ENCODE measurements at places on chromosomes 7 and 10. TPM values are rescaled to one million over a fixed set of nuclear protein-coding genes. Genes with fewer than 3 reads are reported as not detected.

PDGFA gene
- total RNA-seq, result 36.4 TPM

DNA sequence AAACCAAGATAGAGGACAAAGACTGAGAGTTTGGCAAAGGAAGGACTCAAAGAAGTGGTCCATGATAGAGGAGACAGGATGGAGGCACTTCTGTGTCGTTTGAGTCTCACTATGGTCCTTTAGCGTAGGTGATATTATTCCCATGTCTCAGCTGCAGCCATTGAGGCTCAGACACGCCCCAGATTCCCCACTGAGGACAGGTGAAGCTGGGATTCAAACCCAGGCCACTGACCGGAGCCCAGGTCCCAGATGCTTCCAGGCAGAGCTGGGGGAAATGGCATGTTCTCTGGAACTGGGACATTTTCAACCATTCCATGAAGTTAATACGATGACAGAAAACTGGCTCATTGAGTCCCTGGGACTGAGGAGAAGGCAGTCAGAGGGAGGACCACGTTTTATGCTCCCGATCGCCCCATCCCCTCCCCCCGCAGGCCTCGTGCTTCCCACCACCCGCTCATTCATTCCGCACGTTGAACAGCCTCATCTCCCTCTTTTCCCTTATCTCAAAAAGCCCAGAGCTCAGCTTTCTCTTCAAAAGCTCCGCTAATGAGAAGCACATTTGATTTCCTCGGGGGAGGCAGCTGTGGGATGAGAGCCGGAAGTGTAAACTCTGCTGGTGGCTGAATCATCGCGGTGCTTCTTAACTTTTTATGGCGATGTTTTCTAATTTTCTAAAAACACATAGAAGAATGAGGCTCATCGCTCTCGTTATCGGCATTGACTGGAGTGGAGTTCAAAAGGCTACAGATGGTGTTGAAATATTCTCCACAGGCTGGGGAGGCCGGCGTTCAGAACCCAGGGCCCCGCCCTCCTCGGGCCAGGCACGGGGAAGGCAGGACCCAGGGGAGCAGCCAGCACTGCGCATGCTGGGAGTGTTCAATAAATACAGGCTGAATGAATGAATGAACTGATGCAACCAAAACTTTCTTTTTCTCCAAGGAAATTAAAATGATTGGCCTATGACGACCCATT, 64.0 kb downstream of the OAT start:
- peak; percentile 53 for DNase-seq

- DNase-seq, result no peak
Measured at GRCh38 chr7:151658778-151659177, 139.1 kb upstream of the RHEB start.

GRCh38 chr10:118720685-118721538, 33.9 kb downstream of the CACUL1 start:
- peak; percentile 98 for DNase-seq

GRCh38 chr7:73967832-73968290, 60.1 kb upstream of the ELN start:
- DNase-seq, result no peak

GRCh38 chr10:102964713-102965112, 46.6 kb downstream of the CNNM2 start:
- no peak for DNase-seq

DNA sequence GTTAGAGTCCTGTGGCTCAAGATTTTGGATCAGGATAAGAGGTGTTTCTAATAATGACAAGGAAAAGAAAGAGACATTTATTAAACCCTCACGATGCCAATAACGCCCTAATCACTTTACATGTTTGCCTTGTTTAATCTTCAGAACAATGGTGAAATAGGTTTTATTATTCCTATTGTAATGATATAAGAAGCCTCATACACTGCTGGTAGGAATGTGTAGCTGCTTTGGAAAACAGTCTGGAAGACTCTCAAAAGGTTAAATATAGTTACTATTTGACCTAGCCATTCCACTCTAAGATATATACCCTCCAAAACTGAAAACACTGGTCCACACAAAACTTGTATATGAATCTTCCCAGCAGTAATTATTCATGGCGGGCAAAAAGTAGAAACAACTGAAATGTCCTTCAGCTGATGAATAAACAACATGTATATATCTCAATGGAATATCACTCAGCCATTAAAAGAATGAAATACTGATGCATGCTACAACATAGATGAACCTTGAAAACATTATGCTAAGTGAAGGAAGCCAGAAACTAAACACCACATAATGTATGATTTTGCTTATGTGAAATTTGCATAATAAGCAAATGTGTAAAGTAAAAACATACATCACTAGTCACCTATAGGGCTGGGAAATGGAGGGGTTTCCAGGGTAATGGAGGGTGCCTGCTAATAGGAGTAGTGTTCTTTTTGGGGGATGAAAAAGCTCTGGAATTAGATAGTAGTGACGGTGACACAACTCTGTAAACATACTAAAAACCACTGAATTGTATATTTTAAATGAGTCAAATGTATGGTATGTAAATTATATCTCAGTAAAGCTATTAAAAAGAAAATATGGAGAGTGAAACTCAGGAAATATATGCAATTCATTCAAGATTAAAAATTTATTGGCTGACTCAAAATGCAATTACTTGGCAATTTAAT, 76.9 kb upstream of the ANK3 start:
- DNase-seq, result no peak

GRCh38 chr10:92156874-92157773, 133.8 kb downstream of the CPEB3 start:
- DNase-seq, result no peak

- DNase-seq, result no peak
Measured at GRCh38 chr10:75466001-75466400, 34.6 kb downstream of the LRMDA start.

- DNase-seq, result no peak
Measured at GRCh38 chr7:150340875-150341262, 560 bp downstream of the RARRES2 start.

FAS gene
- total RNA-seq, result 18.4 TPM

DNA sequence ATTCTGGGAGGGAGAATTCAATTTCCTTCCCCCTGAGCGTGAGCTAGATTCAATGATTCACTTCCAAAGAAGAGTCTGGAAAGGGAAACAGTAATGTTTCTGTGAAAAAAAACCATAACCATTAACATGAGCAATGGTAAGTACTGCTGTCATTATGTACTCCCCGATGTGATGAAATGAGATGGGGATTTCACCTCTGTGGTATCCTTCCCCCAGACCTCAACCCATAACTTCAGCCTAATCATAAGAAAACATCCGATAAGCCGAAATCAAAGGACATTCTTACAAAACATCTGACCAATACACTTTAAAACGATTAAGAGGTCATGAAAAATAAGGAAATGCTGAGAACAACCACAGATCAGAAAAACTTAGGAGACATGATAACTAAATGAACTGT, 27.2 kb downstream of the EZH2 start:
- DNase-seq, result no peak

- no peak for DNase-seq
Measured at GRCh38 chr7:102431617-102432298, 1.6 kb upstream of the ORAI2 start.

GRCh38 chr7:101922631-101923601, 105.5 kb downstream of the CUX1 start:
- DNase-seq, result no peak

DNA sequence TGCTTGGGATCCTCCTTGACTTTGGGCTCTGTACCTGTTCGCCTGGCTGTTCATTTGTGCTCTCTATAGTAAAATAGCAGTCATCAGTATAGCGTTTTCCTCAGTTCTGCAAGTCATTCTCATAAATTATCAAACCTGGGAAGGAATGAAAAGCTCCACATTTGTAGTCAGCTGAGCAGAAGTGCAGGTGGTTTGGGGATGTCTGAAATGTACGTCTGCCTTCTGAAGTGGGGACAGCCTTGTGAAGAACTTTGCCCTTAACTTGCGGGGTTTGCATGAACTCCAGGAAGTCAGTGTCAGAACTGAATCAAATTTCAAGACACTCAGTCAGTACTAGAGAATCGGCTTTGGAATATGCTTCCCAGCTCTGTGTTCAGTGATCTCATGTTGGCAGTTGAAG, 358.3 kb upstream of the PRKCQ start:
- DNase-seq, result no peak
